CD4-positive, alpha-beta T cell treated with Interleukin-21 for 1 hour (primary cell): ENCODE measurements at places on chromosomes 5 and 9.

DNA sequence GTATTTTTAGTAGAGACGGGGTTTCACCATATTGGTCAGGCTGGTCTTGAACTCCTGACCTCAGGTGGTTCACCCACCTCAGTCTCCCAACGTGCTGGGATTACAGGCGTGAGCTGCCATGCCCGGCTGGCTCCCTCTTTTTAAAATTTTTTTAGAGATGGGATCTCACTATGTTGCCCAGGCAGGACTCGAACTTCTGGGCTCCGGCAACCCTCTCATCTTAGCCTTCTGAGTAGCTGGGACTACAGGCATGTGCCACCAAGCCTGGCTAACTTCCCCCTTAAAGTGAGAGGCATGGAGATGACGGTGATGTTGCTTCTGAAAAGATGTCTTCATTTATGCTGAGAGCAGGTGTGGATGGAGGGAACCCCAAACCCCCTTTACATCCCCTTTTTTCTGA, 43.7 kb upstream of the PWWP2A start:
- no peak for DNase-seq

GRCh38 chr9:129646654-129647053, 4.7 kb upstream of the ASB6 start:
- DNase-seq = no peak

- DNase-seq = no peak
These were observed 40.0 kb downstream of the FBXL7 start for GRCh38 chr5:15539951-15540350.

GRCh38 chr9:72684615-72685014, 163.2 kb downstream of the TMC1 start:
- DNase-seq = no peak

DNA sequence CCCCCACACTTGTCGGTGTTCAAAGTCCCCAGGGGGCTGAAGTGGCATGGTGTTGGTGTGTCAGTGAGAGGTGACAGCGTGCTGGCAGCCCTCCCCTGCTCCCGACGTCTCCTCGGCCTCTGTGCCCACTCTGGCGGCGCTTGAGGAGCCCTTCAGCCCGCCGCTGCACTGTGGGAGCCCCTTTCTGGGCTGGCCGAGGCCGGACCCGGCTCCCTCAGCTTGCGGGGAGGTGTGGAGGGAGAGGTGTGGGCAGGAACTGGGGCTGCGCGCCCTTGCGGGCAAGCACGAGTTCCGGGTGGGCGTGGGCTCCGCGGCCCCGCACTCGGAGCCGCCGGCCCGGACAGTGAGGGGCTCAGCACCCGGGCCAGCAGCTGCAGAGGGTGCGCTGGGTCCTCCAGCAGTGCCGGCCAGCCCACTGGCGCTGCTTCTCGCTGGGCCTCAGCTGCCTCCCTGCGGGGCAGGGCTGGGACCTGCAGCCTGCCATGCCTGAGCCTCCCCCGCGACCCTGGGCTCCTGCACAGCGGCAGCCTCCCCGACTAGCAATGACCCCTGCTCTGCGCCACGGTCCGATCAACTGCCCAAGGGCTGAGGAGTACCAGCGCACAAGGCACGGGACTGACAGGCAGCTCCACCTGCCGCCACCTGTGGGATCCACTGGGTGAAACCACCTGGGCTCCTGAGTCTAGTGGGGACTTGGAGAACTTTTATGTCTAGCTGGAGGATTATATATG, 224.1 kb upstream of the RIOK2 start:
- no peak for DNase-seq
